ENCODE measurements at places on chromosomes 6 and 20.

- DNase-seq, result no peak
Observed at GRCh38 chr20:36104856-36105255, 49.7 kb upstream of the EPB41L1 start.

DNA sequence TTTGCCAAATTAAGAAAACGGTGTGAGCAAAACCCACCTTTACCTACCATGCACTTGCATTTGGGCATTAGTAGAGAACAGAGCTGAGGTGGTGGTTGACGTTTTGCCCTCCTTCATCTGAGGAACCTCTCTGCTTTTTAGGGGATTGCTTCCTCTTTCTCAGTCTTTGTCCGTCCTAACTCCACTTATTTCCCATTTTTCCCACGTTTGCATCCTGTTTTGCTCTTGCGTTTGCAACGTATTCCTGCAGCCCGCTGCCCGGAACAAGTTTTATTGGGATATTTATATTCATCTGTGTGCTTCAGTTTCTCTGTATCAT lies 374 bp upstream of the SERINC1 start:
- no peak for DNase-seq

- DNase-seq, result no peak
Observed at GRCh38 chr20:49896204-49896603, 19.1 kb downstream of the SPATA2 start.

DNA sequence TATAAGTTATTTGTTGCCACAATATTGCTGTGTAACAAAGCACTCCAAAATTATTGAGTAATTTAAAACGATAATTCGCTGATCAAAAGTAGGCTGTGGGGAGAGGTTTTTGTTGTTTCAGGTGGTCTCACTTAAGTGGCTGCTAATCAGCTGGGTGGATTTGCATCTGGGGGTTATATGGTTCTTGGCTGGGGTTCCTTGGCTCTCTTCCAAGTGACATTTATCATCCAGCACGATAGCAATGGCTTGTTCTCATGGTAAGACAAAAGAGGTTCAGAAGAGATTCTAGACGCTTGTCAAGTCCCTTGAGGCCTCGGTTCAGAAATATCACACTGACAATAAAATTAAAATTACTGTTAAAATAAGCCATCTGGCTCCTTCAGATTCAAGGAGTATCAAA lies 1648.8 kb downstream of the GRIK2 start:
- peak; percentile 55 for DNase-seq

DNA sequence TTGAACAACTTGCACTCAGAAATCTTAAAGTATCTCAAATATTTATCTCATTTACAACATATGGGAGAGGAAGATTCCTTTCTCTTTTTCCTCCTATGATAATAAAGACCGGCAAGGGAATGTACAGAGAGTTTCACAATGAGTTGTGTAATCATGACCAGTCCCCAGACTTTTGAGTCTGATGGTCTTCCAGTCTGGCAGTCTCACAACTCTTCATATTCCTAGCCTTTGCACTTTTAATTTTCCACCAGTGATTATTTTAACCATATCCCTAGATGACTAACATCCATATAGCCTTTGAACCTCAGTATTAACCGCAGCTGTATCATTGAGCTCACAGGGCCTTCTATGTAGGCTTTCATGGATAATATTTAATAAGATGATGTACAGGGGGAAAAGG lies 278.5 kb downstream of the KHDC1L start:
- no peak for DNase-seq

DNA sequence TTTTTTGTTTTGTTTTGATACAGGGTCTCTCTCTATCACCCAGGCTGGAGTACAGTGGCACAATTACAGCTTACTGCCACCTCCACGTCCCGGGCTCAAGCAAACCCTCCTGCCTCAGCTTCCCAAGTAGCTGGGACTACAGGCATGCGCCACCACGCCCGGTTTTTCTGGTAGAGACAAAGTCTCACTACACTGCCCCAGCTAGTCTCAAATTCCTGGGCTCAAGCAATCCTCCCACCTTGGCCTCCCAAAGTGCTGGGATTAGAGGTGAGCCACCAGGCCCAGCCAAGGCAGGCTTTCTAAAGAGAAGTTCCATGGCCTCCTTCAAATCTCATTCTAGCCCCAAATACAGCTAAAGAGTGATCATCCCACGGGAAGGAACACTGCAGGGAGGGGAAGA lies 5.2 kb downstream of the MCCD1 start:
- DNase-seq, result no peak

- no peak for DNase-seq
Observed at GRCh38 chr6:148223424-148223842, 119.2 kb upstream of the SASH1 start.

DNA sequence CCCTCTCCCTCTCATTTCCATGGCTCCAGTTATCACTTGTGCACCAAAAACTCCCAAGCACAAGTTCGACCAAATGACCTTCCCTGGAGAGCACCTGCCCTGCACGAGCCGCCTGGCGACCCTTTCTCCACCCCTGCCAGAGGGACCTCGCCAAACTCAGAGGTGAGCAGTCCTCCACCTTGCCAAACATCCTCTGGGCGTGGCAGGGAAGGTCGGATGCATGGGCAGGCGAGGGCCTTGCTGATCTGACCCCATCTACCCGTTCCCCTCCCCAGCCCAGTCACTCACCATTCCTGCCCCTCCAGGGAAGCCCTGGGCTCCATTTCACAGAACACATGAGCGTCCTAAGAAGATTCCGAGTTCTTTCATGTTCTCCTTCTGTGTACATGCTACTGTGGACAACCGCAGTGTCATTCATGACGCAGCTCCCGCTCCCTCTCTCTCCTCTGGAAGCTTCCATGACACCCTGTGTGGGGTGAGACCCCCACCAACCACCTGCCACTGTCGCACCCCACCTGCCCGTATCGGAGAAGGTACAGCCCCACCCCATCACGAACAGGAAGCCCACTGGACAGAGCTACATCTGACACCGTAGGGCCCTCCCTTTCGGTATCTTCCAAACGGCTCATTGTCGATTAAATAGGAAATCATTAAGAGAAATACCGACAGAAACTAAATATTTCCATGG lies 104.3 kb downstream of the DACT2 start:
- DNase-seq, result no peak

DNA sequence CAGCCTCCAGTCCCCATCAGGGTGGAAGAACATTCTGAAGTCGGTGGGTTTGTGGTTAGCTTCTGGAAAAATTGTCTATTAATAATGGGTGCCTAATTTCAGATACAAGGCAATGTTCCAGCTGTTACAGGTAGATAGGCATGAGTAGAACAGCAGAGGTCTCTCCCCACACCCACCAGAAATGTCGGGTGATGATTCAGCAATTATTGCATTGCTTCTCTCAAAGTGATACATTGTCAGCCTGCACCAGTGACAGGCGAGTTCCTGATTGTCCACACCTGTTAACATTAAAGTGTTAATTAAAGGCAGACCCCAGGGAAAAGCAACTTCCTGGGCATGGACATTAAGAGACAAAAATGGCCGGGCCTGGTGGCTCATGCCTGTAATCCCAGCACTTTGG lies 18.9 kb upstream of the CLVS2 start:
- no peak for DNase-seq

DNA sequence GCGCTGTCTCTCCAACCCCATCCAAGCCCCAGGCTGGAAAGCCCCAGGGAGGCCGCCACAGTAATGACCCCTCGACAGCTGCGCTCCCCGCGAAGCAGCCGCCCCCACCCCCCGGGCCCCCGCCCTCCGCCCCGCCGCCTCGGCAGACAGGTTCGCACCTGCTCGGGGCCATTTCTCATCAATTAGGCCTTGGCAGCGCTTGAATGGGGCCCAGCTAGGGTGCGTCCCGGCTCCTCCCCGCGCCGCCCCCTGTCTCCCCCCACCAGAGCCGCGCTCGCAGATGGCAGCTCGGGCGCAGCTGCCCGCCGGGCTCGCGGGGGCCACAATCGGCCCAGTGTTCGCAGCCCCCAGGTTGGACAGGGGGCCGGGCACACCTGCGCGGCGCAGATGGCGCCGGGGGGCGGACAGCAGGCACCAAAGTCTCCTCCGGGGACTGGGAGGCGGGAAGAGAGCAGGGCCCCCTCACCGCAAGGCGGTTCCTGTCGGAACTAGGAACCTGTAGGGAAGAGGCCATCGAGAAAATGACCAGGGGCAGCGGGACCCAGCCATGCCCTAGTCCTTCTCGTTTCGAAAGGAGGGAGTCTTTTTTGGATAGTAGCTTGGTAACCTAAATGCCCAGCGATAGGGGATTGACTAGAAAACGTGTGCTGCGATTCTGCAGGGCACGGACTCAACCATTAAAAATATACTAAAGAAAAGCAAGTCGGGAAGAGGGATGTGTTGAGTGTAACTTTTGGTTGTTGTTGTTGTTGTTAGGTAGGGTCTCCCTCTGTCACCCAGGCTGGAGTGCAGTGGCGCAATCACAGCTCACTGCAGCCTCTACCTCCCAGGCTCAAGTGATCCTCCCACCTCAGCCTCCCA lies 83.2 kb upstream of the EYA2 start:
- peak; percentile 83 for DNase-seq

- DNase-seq, result no peak
Observed at GRCh38 chr6:45002390-45003105, 325.6 kb upstream of the RUNX2 start.

DNA sequence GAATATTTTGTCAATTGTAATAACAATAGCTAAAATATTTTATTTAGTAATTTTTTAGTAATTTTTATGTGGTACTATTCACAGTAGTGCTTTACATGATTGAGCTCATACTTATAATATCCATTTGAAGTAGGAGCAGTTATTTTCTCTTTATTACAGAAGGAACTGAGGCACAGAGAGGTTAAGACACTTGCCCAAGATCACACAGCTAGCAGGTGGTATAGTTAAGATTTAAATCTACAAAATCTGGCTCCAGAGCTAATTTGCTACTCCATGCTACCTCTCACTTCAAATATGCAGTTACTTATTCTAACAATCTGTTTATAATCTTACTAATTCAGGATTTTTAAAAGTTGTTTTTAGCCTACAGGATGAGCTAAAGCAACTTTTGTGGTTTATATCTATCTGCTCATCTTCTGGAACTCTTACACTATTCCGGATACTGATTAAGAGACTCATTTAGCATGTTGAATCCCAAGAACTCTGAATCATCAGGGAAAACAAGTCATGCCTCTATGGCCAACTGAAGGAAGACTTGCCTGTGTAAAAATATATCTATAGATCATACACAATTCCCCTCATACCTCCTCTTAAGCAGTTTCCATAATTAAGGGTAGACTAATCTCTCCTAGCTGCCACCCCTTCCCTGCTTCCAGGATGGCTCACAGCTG lies 324.2 kb downstream of the UBE3D start:
- DNase-seq, result no peak

DNA sequence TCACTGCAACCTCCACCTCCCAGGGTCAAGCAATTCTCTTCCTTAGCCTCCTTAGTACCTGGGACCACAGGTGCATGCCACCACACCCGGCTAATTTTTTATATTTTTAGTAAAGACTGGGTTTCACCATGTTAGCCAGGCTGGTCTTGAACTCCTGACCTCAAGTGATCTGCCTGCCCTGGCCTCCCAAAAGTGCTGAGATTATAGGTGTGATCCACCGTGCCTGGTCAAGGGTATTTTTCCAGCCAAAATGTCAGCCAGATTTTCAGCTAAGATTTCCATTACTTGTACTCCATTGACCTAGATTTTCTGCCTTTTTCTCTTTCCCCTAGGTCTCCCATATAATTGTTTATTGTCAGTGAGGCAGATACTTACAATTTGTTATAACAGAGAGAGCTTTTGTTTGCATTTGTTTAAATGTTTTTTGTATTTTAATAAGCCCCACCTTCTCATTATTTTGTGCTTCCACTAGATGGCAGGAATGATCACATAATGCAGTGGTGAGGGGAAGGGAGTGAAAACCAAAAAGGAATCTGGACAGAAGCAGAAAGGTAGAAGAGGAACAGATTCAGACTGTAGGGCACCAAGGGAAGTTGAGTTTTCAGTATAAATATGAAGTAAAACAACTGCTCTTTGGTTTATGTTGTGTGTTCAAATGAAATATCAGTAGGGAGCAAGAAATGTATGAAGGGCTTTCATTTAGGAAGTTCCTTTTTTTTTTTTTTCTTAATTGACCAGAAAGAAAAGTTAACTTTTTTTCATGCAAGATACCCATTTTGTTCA lies 29.7 kb downstream of the RPF2 start:
- DNase-seq, result no peak

GRCh38 chr20:40547483-40548091 lies 141.4 kb downstream of the MAFB start:
- no peak for DNase-seq

DNA sequence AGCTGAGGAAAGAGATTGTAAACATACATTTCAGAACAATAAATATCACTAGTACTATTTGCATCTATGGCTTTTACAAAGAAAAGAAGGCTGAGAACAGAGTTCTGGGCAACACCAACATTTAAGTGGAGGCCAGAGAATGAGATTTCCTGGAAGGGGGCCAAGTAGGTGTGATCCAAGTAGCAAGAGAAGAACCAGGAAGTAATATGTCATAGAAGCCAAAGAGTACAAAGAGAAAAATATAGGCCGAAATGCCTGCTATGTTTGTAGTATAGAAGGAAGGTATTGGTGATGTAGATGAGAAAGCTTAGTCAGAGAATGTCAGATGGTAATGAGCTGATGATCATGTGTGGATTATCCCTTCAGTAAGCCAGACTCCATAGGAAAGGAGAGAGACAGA lies 94.5 kb downstream of the PERP start:
- DNase-seq, result no peak

GRCh38 chr6:76866091-76866915 lies 597.0 kb downstream of the HTR1B start:
- no peak for DNase-seq

DNA sequence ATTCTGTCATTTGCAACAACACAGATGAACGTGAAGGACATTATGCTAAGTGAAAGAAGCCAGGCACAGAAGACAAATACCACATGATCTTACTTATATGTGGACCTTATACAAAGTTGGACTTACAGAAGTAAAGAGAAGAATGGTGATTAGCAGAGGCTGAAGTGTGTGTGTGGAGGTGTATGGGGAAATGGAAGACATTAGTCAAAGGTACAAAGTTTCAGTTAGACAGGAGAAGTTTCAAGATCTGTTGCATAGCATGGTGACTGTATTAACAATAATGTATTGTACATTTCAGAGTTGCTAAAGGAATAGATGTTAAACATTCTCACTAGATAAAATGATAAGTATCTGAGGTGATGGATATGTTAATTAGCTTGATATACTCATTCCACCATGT lies 348.3 kb upstream of the PRND start:
- DNase-seq, result no peak

DNA sequence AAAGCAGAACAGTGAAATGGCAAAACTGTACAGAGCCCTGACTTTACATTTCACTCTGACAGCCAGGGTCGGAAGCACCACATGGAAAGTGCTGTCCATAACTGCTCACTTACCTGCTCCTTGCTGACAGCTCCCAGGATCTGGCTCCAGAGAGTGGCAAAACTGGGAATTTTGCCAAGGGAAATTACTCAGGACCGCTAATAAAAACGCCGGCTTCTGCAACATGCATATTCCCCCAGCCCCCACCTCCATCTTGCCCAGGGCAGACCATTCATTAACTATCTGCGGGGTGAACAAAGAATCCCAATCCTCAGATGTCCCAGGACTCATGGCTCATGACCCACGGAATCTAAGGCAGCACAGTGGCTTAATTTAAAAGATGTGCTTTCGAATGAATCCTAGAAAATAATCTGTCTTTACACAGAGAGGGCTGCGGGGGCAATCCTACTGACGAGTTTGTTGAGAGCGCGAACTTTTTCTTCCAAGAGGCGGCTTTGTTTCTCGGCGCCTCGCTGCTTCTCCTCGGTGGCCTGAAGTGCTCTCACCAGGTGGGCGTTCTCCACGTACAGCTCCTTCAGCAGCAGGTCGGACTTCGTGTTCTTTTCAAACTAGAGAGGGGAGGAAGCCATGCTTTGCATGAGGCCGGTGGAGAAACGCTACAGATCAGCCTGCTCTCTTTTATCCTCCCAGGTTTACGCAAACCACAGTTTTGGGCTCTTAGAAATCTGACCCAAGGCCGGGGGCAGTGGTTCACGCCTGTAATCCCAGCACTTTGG lies 45.8 kb downstream of the GINS1 start:
- peak; percentile 57 for DNase-seq

All from NCI-H1092 (cell line).